ENCODE measurements at places on chromosomes 12 and 14. TPM values are rescaled to one million over a fixed set of nuclear protein-coding genes. Genes with fewer than 3 reads are reported as not detected.
A peak's percentile ranks its signal among the peaks of the same experiment; 100 is the strongest.

DNA sequence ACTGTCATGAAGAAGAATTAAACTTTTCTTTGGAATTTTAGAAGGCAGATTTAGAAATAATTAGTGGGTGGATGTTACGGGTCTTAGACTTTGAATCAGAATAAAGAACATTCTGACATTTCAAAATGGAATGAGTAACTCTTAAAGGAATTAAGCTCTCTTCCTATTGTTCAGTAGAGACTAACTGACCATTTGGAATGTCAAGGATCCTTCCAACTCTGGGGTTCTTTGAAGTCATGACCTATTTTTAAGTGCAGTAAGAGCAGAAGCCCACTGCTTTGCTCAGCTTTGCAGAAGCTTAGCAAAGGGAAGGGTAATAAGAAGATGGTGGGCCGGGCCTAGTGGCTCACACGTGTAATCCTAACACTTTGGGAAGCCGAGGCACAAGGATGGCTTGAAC is 4.0 kb downstream of the CHURC1 start:
- no peaks in the 10 kb centered on the region for H3K36me3 ChIP-seq
- no peak overlapping the region for H3K27ac ChIP-seq
- H3K27me3 ChIP-seq = no peaks in the 10 kb centered on the region
- H3K4me1 ChIP-seq = peaks cover 8% of the 10 kb centered on the region
- DNase-seq = no peak
- no peak overlapping the region for H3K4me3 ChIP-seq

DNA sequence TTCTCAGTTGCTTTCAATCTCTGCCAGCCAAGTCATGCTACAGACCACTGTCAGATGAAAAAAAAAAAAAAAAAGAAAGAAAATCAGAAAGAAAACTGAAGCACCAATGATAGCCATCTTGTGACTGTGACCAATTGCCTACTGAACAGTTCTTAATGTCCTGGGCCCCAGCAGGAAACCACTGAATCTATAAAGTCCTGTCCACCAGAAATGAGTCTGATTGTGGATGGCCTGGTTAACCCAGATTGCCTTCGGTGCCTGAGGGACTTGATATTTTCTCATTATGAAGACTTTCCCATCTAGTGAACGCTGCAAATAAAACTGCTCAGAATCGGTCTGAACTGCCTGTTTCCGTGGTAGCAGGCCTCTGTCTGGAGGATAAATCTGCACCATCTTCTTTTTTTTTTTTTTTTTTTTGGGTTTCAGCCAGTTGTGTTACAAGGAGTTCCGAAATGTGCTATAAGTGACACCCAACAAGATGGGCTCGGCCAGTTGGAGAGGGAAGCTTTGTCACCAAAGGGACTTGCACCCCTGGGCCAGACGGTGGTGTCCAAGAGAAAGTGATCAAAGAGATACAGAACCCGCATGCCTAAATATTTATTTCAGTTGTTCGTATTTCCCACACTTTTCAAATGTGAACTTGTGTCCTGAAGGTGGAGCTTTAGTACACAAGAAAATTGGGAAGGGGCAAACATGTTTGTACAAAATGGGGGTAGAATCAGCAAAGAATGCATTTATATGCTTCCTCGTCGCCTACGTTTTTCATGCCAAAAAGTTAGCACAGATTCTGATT is 3.0 kb upstream of the PLXNC1 start:
- peak; percentile 16 for DNase-seq
- H3K4me1 ChIP-seq = no peaks in the 10 kb centered on the region
- no peaks in the 10 kb centered on the region for H3K27me3 ChIP-seq
- H3K36me3 ChIP-seq = no peaks in the 10 kb centered on the region
- H3K27ac ChIP-seq = no peak overlapping the region

- DNase-seq = no peak
- no peak overlapping the region for H3K4me3 ChIP-seq
- no peaks in the 10 kb centered on the region for H3K36me3 ChIP-seq
- no peak overlapping the region for H3K27ac ChIP-seq
- no peaks in the 10 kb centered on the region for H3K4me1 ChIP-seq
Measured at GRCh38 chr14:78154827-78155226, 15.3 kb upstream of the NRXN3 start.

DNA sequence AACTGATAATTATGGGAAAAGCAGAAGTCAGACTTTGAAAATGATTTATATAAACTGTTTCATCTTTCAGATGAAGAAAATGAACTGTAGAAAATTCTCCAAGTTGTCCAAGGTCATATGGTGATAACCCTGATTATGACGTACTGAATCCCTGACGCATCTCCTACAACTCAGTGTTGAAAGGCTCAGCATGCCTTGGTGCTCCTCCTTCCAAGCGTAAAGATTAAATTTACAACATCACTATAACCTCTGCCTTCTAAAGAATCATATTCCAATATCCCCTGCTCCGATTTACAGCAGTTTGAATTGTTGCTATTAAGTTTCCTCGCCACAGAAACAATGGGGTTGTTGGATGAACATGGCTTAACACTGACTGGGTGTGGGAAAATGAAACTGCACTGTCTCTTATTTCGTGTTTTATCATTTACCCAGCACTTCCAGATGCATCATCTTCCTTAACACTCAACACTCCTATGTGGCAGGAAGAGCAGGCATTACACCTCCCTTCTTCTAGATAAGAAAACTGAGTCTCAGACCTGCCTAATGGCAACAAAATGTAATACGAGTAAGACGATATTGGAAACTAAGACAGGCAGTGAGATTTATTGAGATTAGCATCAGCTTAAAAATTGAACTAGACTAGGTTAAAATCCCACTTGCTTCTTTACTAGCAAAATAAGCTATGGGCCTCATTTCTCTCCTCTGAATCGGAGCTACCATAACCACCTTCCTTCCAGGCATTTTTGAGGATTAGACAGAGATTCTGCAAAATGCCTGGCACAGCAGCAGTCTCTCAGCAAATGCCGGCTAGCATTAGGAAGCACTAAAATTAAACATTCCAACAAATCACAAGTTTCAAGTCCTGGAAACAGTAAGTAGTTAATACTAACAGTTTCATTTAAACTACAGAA is 74.2 kb downstream of the PPM1H start:
- no peaks in the 10 kb centered on the region for H3K36me3 ChIP-seq
- DNase-seq = no peak
- no peaks in the 10 kb centered on the region for H3K27me3 ChIP-seq
- H3K4me1 ChIP-seq = peaks cover 31% of the 10 kb centered on the region
- no peak overlapping the region for H3K4me3 ChIP-seq

DNA sequence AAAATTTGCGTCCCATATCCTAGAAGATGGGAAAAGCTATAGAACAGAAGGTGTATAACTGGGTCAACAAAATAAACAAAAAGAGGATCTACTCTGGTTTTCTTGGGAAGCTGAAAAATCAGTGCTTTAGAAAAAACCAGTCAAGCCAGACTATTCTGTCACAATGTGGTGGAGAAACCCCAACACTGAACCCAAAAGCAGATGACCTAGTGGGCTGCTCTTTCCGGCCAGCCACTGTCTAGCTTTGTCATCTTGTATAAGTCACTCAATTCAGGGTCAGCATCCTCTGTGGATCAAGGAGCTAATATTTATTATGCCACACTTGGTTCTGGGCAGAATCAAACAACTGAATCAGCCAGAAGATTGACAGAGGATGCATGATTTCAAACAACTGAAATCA is 26.6 kb upstream of the TMCC3 start:
- no peaks in the 10 kb centered on the region for H3K27me3 ChIP-seq
- no peaks in the 10 kb centered on the region for H3K36me3 ChIP-seq

DNA sequence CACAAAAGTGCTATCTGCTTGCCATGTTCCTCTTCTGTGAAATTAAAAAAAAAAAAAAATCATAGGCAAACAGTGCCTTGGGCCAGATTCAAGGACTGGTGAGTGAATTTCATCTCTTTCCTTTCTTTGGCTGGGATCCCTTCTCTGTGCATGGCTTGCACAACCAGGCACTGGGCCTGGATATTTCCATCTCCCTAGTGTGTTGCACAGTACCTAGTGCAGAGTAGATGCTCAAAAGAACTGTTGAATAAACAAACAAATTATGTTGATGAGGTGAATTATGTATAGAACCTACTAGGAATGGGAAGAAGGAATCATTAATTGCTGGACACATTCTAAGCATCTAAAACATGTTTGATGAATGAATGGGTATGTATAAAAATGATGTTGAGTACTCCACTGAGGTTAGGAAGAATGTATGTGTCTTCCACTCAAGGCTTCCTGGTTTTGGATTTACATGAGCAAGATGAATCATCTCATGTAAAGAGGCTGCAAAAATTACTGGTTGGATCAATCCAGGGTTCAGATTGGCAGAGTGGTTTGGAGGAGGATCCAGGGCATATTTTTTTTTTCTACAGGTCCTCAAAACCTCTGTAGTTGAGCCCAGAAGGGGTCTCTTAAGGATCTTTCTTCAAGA is 93.2 kb downstream of the EMP1 start:
- H3K27ac ChIP-seq = no peak overlapping the region
- DNase-seq = no peak
- no peaks in the 10 kb centered on the region for H3K36me3 ChIP-seq
- H3K4me3 ChIP-seq = no peak overlapping the region
- no peaks in the 10 kb centered on the region for H3K27me3 ChIP-seq

DNA sequence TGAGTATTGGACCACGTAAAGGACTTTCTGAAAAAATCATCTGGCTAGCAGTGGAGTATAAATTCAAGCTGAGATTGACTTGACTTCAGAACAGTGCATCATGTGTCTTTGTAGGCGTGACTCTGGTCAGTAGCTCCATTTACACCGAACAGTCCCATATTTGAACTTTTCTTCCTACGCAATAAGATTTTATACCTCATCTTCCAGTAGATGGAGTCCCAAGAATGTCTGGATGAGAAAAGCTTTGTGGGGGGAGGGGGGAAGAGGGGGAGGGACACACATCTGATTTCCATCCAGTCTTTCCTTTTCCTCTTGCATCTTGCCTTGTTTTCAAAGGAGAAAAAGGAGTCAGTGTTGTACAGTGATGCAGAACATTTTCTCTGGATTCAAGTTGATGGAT is 241.0 kb downstream of the EMP1 start:
- H3K27ac ChIP-seq = no peak overlapping the region
- H3K4me1 ChIP-seq = peaks cover 23% of the 10 kb centered on the region
- H3K27me3 ChIP-seq = no peaks in the 10 kb centered on the region

DNA sequence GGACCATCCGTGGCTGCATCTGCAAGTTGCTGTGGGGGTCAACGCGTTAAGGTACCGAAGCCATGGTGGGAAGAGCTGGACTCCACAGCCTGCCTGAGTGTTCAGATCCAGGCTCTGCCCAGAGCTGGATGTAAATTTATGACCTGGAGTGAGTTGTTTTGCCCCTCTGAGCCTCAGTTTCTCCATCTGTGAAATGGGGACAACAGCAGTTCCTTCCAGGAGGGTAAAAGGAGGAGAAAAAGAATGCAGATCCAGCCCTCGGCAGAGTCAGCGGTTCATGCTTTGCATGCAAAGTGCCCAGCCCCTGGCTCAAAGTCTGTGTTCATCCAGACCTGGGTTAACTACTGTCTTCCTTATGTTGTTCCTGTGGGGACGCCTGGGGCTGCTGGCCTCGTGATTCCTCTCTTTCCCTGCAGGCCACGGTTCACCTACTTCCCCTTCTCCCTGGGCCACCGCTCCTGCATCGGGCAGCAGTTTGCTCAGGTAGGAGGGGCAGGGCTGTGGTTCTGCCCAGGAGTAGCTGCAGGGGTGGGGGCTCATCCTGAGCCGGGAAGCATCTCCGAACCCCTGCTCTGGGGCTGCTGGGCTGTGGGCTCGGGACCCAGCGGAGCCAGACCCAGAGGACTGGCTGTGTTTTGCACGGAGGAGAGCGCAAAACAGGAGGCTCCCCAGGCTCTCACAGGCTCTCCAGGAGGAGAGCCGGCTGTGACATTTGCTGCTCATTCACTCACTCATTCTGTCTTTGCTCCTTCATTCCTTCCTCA is 41.9 kb downstream of the CYP46A1 start:
- H3K27ac ChIP-seq = no peak overlapping the region
- no peaks in the 10 kb centered on the region for H3K36me3 ChIP-seq
- H3K4me3 ChIP-seq = no peak overlapping the region

DNA sequence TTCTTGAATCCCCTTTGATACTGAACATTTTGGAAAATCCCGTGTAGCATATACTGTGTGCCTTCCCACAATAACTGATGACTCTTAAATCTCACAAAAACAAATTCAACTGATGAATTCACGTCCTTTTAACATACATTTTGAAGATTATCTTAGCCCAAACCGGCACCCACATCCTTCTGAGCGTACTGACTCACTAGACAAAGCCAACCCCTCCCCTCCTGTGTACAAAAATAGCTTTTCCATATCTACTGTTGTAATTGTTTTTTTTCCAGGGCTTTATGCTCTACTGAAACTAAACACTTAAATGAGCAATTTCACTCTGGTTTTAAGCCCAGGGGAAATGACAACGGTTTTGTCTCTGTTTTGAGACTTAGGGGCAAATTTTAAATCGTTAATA is 109.4 kb upstream of the ATF7IP start:
- DNase-seq = no peak
- peaks cover 39% of the 10 kb centered on the region for H3K4me1 ChIP-seq
- no peaks in the 10 kb centered on the region for H3K36me3 ChIP-seq
- H3K27ac ChIP-seq = no peak overlapping the region

DNA sequence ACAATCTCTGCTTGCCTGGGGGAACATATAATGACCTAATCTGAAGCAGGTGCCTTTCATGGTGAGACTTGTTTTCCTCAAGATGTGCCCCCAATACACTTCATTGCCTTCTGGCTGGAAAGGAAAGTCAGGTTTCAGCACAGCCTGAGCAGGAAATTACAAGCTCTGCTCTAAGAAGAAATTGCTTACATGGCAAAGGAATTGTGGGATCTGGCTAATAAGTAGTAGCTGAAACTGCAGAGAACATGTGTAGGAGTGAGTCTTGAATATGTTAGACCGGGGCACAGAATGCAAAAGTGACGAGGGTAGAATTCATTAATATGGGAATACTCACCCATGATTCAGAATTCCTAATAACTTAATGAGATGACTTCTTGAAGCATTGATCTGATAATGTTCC is 6.3 kb upstream of the CFAP54 start:
- no peaks in the 10 kb centered on the region for H3K36me3 ChIP-seq
- H3K4me3 ChIP-seq = no peak overlapping the region
- peaks cover 8% of the 10 kb centered on the region for H3K4me1 ChIP-seq
- H3K27me3 ChIP-seq = no peaks in the 10 kb centered on the region

GRCh38 chr12:46590991-46591703 is 218.6 kb upstream of the SLC38A2 start:
- H3K4me3 ChIP-seq = no peak overlapping the region
- no peaks in the 10 kb centered on the region for H3K36me3 ChIP-seq
- peaks cover 9% of the 10 kb centered on the region for H3K4me1 ChIP-seq
- H3K27ac ChIP-seq = no peak overlapping the region
- DNase-seq = no peak

DNA sequence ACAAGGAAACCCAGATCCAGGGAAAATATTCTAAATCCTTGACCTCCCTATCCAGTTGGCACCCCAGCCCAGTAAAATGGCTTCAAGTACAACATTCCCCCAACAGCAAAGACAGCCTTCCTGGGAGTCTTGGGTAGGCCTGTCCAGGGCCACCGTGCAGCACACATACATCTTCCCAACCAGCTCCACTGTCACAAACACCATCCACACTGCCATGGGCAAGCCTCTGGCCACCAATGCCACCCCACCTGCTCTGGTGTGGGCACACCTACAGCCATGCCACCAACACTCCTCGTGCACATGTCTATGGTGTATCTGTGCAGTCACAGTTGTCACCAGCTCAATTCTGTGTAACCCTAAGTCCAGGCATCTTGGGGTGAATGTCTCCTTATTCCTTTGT is 193.2 kb downstream of the DAD1 start:
- peaks cover 96% of the 10 kb centered on the region for H3K27me3 ChIP-seq
- H3K36me3 ChIP-seq = no peaks in the 10 kb centered on the region
- no peak for DNase-seq
- H3K27ac ChIP-seq = no peak overlapping the region
- no peak overlapping the region for H3K4me3 ChIP-seq

OR4E2 gene
- total RNA-seq = not detected

FGD4 gene
- total RNA-seq = 7.7 TPM

Measured in HCT116 (cell line).